ENCODE measurements at places on chromosomes 1 and 21.
A peak's percentile ranks its signal among the peaks of the same experiment; 100 is the strongest.

GRCh38 chr1:167221126-167221737 lies 546 bp downstream of the POU2F1 start:
- DNase-seq, result no peak

DNA sequence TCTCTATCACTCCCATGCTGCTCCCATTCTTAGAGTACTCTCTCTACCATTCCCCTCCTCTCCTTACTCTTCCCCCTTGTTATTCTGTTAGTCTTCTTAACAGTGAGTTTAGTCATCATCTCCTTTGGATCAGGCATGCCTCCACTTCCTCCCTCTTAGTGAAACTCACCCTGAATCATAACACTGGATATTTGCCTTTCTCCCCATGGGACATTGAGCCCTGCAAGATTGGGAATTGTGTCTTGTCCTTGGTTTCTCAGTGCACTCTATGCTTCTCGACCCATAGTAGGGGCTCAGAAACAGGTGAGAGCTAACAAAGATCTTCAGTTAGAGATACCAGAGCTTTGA lies 68.3 kb upstream of the GCLM start:
- DNase-seq, result no peak

DNA sequence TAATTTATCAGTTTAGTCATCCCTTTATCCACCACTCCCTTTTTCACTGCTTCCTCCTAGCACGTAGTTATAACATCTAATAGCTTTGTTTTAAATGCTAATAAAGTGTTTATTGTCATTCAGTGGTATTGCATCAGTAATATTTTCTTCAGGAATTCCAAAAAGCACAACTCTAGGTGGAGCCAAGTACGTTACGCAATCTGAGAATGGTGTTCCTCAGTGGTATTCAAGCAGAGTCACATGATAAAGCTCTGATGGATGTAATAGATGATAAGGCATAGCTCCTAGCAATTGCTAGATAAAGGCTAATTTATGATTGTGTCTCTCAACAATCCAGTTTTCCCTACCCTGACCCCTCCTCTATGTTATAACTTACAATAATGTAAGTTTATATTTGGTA lies 494.6 kb upstream of the ADGRL4 start:
- DNase-seq, result no peak

GRCh38 chr1:41609166-41609883 lies 124.8 kb upstream of the EDN2 start:
- no peak for DNase-seq

DNA sequence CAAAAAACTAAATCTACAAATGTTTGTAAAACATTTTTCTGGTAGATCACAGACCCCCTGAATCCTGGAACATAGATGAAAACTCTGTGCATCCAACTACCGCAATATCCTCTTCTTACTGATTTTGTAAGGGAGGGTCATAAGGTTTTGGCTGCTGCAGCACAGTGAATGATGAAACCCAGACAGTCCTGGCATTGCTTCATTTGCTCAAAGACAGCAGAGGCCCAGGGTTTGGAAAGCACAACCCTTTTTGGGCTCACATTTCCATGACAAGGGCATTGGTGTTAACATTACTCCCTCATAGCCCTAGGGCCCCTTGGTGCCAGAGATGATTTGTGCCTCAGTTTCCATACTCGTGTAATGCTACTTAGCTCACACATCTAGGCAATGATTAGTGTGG lies 51.2 kb downstream of the PLXNA2 start:
- no peak for DNase-seq

DNA sequence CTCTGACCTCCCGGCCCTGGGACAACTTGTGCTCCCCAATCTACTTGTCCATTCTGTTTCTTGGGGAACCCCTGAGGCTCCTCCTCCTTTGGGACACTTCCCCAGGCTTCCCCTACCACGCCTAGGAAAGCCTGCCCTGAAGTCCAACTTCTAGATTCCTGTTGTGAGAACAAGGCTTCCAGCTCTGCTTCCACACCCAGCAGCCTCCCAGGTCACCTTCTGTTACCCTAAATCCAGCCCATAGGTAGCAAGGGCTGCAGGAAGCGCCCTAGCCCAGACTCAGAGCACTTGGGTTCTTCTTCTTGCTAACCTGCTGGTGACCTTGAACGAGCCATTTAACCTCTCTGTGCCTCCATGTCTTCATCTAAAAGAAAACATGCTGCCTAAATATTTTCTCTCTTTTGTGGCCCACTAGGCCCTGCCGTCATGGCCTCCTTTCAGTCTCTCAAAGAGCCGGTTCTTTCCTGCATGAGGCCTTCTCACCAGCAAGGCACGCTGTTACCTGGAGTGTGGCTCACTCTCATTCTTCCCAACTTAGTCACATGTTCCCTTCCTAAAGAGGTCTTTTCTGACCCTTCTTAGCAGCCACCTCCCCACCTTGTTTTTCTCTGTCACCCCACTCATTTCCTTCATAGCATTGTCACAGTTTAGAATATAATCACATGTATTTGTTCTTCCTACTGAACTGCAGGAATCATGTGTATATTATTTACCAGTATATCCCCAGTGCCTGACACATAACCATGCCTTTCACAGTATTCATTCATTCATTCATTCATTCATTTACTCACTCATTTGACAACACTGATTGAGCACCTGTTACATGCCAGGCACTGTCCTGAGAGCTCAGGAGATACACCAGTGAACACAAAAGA lies 1.4 kb downstream of the CAPN2 start:
- no peak for DNase-seq

GRCh38 chr1:54557671-54558355 lies 9.8 kb downstream of the ACOT11 start:
- DNase-seq, result no peak

- DNase-seq, result no peak
Observed at GRCh38 chr21:40964691-40965090, 117.7 kb upstream of the DSCAM start.

- no peak for DNase-seq
Observed at GRCh38 chr1:203318229-203318517, 12.9 kb downstream of the BTG2 start.

GRCh38 chr1:107244709-107245500 lies 104.1 kb downstream of the NTNG1 start:
- DNase-seq, result peak; percentile 74

- DNase-seq, result no peak
Observed at GRCh38 chr1:59298026-59298583, 1.2 kb downstream of the FGGY start.

DNA sequence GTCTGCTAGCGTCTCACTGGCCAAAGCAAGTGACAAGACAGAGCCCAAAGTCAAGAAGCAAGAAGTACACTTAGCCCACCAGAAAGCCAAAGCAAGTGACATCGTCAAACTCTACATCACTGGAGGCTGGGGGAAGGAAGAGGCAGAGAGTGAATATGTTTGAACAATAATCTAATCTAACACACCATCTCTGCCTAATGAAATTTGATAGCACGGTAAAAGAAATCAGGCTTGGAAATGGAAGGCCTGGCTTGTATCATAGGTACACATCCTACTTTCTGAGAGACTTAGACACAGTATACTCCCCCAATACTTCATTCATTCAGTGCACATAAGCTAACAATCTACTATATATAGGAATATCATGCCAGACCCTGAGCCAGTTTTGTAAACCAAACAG lies 26.3 kb downstream of the TRABD2B start:
- DNase-seq, result no peak

- DNase-seq, result no peak
Observed at GRCh38 chr21:44062380-44062779, 44.8 kb upstream of the PWP2 start.
